Activated T-helper 1 cell treated with Interleukin-2 at 50 U/mL for 16 hours (primary cell): ENCODE measurements at places on chromosomes 11 and 22.

DNA sequence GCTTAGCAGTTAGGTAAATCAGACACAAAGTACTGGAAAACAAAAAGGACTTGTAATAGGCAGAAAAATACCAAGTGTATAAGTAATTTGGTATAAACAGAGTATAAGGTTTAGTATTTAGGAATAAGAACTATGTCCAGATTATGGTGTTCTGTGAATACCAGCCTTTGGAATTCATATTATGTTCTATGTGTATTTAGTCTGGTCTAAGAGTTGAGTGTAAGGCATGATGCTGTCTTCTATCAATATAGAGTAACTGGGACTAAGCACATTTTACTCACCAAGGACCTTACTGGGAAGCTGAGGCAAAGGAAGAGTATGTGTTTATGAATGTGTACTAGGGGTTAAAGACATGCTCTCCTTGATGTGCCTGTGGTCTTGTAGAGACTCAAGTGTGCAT lies 9.5 kb downstream of the SDHD start:
- no peak for DNase-seq

GRCh38 chr11:109016724-109017123 lies 351.9 kb downstream of the DDX10 start:
- DNase-seq: no peak

DNA sequence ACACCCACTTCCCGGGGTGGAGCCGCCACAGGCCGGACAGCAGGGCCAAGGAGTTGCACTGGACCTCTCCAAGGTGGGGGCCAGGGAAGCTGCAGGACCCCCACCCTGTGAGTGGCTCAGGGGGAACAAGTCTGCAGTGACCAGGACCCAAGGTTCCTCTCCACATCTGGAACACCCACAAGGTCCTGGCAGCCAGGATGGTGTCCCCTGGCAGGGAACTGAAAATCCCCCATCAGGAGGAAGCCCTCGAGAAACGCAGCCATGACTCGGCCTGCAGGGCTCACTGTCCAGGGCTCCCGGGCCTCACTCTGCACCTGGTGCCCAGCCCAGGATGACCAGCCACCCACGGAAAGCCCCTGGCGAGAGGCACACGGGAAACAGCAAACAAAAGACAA lies 11.5 kb downstream of the RNH1 start:
- DNase-seq: no peak

DNA sequence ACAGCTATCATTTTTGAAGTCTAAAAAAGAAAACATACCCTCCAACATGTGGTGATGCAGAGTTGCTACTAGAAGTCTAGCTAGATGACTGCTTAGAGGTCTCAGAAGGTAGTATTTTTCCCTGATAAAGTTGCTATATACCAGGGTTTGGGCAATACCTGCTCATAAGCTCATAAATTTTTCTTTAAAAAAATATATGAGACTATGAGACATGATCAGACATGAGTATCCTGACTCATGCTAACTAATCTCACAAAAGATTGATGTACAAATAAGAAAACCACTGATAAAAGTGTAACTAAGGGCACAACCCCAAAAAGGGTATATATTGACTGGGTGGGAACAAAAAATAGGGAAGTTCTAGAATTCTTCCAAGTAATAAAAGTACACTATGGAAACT lies 740.9 kb downstream of the METTL15 start:
- DNase-seq: no peak

DNA sequence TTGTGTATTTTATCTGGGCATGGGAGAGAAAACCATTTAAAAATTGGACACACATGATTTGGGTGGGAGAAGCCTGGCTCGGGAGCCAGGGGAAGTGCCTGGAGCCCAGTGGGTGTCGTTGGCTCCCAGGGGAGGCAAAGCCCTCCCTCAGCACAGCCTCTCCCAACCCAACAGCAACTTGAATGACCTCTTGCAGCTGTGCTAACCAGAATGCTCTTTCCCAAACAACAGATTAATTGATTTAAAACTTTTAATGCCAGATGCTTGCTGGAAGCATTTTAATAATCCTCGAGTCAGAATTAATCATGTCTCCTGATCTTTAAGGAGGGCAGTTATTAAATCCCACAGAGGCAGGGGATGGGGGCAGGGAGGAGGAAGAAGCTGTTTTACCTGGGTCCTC lies 401.6 kb downstream of the BUD13 start:
- DNase-seq: no peak

DNA sequence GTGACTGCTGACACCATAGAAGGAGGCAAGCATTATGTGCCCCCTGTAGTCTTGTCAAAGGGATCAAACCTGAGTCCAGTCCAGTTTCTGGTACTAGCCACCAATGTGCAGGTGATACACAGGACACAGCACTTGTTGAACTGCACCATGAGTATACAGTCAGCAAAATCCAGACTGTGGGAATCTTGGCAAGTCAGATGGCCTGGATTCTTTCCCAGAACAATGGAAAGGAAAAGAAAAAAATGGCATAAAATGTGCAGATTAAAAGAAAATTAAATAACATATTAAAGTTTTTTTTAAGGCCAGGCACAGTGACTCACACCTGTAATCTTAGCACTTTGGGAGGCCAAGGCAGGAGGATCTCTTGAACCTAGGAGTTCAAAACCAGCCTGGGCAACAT lies 16.8 kb downstream of the CRY2 start:
- DNase-seq: no peak
